GDM1 (cell line): ENCODE measurements at places on chromosomes 11 and 22.

DNA sequence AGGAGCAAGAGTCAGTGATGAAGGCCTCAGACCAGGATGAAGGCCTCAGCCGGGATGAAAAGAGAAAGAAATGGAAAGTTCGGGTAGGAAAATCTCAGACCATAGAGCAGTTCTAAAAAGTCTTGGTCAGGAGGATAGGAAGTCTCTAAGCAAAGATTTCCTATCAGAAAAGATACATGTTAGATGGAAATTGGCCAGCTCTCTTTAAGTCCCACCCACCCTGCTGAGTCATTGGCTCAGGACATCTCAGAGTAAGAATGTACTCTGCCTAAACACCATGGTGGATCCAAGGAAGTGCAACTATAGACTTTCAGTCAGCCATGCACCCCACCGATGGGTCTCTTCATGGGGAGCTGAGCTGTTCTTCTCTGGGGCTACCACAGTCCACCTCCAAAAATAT is 4.4 kb downstream of the OR8B3 start:
- DNase-seq, result no peak

- DNase-seq, result peak; percentile 41
Measured at GRCh38 chr22:38353142-38353629, 36.0 kb upstream of the CSNK1E start.

GRCh38 chr22:37764622-37765021 is 43.1 kb upstream of the GCAT start:
- DNase-seq, result no peak

GRCh38 chr11:35011944-35012343 is 95.5 kb downstream of the PDHX start:
- no peak for DNase-seq

DNA sequence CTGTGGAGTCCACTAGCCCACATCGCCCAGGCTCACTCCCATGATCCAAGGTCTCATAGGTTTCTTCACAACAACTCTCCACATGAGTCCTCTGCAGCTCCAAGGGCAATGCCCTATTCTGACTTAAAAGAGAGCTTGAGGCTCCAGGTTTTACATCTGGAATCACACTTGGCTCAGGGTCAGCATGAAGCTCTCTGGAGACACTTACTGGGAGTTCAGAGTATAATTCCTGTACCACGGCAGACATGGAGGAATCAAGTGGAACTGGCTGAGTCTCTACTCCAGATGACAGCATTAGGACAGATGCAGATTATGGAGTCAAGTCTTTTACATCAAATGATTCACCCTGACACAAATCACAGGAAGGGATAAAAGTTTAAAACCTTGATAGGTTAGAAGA is 11.4 kb downstream of the PRR14L start:
- DNase-seq, result no peak

DNA sequence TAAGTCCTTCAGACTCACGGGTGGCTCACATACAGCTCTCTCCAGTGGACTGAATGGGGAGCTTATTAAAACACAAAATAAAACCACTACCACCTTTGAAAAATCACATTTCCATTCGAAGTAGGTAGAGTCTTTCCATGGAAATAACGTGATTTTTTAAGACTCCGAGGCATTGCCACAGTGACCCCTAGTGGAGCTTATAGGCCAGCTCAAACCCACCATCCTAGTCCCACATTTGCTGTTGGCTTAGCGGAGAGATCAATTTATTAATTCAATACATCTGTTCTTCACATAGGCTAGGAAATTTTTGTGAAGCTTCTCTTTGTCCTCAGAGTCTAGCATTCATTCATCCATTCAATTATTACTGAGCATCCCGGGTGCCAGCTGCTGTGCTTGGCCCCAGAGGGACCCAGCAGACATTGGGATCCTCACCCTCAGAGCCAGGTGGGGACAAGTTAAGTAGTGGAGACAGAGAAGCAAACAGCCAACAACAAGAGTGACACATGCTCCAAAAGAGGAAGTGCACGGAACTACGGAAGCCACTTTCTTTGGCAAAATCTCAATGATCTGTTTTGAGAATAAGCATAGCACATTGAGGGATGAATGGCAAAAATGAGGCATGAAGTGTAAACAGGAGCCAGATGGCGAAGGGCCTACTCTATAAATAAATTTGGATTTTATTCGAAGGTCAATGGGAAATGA is 10.2 kb upstream of the P4HA3 start:
- DNase-seq, result peak; percentile 49

DNA sequence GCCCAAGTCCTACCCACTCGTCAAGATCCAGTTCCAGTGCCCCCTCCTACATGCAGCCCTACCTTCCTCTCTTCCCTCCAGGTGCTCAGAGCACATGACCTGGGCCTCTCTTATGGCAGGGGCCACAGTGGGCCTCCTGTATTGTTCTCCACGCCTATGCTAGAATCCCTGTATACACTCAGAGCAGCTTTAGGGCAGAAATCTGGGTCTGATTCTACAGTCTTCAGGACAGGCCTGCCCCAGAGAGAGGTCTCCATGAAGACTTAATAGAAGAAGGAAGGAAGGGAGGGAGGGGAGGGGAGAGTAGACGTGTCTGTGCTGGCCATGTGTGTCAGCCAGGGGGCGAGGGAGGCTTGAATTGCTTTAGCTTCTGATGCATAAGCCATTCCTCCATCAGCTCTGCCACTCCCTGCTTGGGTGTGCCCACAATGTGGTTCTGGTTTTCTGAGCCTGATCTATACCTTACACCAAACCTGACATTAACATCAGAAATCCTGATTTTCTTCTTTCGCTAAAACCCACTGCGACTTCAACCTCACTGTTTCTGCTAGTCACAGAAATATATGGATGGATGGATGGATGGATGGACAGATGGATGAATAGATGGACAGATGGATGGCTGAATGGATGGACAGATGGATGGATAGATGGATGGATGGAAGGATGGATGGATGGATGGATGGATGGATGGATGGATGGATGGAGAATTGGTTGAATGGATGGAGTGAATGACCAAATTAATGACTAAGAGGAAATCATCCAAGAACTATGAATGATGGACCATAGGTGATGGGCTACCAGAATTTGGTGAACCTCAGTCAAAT is 56.6 kb upstream of the PRDM11 start:
- DNase-seq, result peak; percentile 50

DNA sequence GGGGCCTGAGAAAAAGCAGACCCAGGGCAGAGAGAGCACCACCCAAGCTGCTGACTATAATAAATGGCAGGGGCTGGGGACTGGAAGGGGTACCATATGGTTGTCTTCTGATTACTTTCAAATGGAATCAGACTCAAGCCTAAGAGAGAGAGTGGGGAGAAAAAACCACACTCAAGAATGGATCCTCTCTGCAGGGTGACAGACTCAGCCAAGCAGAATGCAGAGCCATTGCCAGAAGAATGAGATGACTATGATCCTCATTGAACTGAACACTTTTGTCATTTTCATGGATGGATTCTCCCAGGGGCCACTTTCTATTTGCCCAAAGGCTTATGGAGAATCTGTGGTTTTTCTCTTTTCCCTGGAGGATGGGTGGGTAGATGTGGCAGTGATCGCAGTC is 8.7 kb downstream of the UBASH3B start:
- no peak for DNase-seq

DNA sequence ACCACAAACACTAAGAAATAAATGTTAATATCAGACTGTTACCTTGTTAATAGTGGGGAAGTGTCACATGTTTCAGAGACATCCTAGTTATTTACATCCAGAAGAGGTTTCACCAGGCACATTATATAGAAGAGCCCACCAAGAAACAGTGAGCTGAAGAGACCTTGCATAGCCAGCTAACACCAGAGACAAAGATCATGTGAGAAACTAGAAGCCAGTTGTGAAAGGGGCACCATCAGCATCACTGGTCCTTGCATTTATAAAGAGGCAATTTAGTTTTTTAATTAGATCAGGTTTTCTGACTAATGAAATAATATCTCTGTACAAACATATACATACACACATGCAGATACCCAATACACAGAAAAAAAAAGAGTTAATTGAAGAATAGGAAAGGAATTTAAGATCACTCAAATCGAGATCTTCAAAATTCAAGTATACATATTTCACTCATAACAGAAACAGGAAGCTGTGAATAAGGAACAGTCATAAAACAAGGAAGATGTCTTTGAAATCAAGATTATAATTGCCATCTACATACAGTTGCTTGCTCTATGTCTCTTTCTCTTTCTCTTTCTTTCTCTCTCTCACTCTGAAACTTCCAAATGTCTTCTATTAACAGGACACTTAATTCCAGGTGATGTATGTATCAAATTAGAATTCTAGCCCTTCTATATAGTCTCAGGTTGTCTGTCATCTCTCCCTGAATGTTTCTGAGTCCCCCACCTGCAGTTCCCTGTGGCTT is 348.7 kb downstream of the ETS1 start:
- DNase-seq, result no peak

- DNase-seq, result no peak
Measured at GRCh38 chr11:33375688-33376311, 118.6 kb downstream of the HIPK3 start.

DNA sequence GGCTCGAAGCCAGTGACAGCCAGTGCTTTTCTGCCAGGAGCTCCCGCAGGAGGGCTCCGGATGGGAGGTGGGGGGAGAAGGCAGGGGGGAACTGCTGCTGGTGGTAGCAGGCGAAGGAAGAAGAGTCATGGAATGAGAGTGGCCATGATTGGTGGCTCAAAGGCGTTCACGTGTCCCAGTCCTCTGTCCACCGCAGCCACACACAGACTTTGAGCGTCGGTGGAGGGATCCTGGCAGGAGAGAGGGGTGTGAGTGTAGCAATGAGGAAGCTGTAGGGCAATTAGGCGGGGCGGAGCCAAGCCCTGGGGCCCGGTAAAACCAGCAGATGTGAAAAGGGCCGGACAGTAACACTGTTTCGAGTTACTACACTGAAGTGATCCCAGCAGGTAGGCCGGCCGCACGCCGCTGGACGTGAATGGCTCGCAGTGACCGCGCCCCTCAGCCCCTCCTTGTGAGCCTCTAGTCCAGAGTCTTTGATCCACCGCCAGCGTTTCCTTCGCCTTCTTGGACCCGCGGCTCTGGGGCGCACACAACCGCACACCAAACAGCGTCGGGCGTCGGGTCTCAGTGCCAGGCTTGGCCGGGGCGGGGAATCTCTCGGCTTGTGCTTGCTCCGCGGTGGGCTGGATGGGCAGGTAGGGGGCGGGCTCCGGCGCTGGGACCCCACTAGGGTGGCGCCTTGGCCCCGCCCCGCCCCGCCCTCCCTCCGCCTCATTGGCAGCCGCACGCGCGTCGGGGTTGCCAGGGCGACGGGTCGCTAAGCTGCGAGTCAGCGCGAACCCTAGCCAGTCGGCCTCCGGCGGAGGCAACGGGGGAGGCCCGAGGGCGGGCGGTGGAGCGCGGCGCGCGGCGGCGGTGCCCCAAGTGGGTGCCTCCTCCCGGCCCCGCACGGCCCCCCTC is at the start of gene LRRC10B:
LRRC10B (plus strand) TSS at position 788 of the 900 bp plus-strand sequence. CDS start 250 bp downstream, outside the sequence.
- DNase-seq, result no peak

DNA sequence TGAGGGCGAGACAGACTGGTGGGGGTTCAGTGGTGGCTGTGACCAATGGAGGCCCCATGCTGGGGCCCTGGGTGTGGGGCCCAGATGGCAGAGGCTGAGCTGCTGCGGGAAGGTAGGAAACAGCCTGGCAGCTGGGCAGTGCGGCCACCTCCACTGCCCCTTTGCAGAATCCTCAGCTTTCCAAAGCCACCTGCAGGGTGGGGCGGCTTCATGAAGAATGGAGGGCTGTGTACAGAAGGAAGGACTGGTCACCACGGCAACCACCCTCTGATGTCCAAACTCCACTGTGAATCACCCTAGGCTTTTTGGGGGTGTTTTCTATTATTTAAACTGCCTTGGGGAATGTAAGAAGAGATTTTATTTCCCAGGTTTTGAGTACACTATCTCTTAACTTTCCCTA is 166.3 kb upstream of the NAV2 start:
- DNase-seq, result no peak

- DNase-seq, result no peak
Measured at GRCh38 chr11:13965337-13965736, 2.8 kb downstream of the SPON1 start.

- DNase-seq, result no peak
Measured at GRCh38 chr11:76589477-76589876, 81.1 kb downstream of the LRRC32 start.

GRCh38 chr22:46577368-46578249 is 40.2 kb upstream of the CELSR1 start:
- no peak for DNase-seq

DNA sequence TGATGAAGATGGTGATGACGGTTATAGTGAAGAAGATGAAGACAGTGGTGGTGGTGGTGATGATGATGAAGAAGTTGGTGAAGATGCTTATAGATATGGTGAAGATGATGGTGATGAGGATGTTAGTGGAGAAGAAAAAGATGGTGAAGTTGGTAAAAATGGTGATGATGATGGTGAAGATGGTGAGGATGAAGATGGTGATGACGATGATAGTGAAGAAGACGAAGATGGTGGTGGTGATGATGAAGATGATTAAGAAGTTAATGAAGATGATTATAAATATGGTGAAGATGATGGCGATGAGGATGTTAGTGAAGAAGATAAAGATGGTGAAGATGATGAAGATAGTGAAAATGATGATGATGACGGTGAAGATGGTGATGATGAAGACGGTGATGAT is 25.2 kb upstream of the FGF3 start:
- DNase-seq, result no peak

GRCh38 chr11:107689317-107690202 is 22.3 kb downstream of the SLN start:
- peak; percentile 28 for DNase-seq

GRCh38 chr22:22752556-22753477 is 108.4 kb downstream of the GGTLC2 start:
- no peak for DNase-seq

- no peak for DNase-seq
Measured at GRCh38 chr11:41458641-41459040, 811 bp downstream of the LRRC4C start.

DNA sequence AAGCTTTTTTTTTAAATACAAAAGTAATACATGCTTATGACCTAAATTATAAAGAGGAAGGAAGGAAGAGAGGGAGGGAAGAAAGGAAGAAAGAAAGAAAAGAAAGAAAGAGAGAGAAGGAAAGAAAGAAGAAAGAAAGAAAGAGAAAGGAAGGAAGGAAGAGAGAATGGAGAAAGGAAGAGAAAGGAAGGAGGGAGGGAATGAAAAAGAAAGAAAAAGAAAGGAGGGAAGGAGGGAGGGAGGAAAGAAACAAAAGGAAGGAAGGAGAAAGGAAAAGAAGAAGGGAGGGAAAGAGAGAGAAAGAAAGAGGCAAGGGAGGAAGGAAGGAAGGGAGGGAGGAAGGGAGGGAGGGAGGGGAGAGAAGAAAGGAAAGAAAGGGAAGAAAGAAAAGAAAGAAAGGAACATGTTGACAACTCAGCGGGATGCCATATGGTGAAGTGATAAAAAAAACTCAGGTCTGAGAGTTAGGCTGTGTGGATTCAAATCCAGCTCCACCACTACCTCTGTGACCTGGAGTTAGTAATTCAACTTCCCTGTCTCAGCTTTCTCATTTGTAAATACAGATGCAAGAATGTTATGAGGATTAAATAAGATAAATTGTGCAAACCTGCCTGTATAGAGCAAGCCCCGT is 9.6 kb upstream of the EED start:
- DNase-seq, result no peak

- no peak for DNase-seq
Measured at GRCh38 chr11:96361778-96362177, 18.8 kb upstream of the MAML2 start.
